ENCODE measurements at places on chromosomes 12 and 14.
A peak's percentile ranks its signal among the peaks of the same experiment; 100 is the strongest.

GRCh38 chr12:123083661-123084571 is 67.0 kb downstream of the PITPNM2 start:
- DNase-seq, result no peak

DNA sequence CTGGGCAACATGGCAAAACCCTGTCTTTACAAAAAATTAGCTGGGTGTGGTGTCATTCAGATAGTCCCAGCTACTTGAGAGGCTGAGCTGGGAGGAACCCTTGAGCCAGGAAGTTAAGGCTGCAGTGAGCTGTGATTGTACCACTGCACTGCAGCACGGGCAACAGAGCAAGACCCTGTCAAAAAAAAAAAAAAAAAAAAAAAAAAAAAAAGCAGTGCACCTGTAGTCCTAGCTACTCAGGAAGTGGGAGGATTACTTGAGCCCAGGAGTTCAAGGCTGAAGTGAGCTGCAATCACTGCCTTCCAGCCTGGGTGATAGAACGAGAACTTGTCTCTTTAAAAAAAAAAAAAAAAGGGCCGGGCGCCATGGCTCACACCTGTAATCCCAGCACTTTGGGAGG is 5.6 kb downstream of the REM2 start:
- no peak for DNase-seq

DNA sequence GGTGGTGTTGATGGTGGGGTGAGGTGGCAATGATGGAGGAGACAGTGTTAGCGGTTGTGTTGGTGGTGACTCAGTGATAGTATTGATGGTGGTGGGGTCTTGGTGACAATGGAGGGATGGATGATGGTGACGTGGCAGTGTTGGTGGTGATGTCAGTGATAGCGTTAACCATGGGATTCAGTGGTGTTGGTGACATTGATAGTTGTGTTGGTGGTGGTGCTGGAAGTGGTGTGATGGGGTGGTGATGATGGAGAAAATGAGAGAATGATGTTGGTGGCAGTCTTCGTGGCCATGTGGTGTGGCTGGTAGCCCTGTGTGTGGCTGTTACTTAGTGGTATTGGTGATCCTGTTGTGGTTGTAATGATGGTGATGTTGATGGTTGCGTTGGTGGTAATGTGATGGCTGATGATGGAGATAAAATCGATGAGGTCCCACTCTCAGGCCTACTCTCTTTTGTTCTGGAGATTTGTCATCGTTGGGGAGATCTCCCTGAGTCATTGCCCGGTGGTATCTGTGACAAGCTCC is 2.6 kb downstream of the DTX1 start:
- no peak for DNase-seq

DNA sequence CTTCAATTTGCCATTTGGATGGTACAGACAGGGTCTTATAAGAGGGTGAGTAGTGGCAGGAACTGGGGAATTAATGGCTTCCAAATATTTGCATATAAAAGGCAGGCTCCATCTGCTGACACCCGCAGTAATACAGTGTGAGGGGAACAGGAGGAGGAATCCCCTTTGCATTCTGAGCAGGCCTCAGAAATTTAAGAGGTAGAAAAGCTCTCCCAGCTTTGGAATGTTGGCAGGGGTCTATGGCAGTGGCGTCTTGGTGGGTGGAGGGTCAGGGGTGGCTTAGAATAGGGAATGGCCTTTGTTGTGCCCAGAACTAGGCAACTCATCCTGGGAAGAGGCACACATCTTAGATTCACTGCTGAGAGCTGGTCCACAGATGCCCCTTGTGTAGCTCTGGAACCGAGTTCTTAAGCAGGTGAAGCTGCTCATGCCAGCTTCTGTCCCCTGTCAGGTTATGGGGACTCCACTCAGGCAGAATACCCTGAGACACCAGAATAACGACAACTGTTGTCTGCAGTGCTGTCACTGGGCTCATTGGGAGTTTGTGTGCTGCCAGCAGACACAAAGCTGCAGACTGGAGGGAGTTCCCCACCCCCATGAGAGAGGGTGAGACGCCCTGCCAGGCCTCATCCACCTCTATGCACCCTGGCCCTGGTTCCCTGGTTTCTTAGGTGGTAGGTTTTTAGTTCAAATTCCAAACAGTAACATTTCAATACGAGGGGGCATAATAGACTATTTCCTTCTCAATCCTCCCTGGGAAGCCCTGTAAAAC is 190.2 kb downstream of the MON2 start:
- no peak for DNase-seq

DNA sequence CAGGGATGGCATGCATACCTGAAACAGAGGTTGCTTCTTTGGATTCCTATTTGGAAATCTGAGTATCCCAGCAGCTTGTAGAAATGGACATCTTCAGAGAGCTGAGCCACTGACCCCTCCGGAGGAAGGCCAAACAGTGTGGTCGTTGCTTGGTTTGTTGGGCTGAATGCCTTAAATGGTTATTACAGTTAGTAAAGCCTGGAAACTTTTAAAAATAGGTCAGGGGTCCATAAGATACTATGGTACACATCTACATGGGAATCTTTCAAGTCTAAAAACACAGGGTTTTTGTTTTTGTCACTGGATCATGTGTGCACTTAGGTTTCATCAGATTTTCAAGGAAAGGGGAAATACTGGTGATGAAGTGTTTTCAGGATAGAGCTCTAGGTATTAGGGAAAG is 7.7 kb downstream of the DYRK2 start:
- no peak for DNase-seq

GRCh38 chr14:61388173-61388975 is 67.0 kb downstream of the PRKCH start:
- DNase-seq, result peak; percentile 41

DNA sequence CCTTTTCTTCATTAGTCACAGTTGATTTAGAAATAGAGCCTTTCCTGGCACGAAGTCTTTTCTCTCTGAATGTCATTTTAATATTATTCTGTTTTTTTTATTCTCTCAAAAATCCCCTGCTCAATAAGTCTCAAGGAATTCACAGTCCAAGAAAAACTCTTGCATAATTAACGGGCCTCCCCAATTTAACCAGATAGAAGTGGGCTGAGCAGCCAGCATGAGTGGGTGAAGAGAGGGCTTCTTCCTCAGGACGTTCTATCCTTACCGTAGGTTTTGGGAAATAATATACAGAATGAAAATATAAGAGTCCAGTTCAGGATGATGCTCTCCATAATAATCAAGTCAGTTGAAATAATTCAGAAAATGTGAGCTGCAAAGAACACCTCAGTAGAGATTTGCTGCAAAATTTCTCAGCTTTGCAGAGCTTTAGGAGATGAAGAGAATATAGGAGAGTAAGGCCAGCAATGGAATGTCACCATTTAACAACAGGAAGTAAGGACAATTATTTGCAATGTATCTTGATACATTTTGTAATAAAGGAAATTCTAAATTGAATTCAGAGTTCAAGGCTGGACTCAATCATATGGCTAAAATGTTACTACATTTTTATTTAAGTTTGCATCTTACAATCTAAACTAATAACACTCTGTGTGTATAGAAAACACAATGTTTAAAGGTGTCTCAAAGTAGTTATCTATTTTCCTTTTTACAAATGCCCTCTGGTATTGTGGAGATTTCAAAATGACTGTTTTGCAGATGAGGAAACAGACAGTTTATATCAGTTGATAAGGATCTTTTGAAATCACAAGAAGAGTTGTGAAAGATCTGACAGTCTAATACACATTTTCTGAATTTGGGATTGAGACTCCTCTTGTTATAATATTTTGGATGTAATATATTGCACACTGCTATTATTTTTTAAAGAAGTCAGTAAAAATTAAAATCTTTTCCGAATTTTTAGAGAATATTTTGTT is 1724.1 kb upstream of the SEL1L start:
- no peak for DNase-seq

DNA sequence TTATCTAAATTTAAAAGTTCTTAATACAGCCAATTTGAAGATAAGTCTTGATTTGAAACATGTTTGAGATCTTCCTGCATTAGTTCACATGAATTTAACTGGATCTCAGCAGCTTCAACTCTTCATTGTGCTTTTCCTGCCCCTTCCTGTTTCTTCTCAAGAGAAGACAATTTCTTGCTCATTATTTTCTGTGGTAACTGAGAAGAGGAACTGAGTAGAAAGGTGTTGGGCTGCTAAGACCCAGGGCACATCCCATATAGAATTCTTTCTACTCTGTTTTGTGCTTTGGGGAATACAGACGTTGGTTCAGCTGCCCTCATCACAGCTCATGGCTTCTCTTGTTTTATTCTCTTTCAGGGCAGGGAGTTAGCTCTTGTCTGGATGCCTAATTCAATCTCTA is 110.2 kb downstream of the SNAPC1 start:
- no peak for DNase-seq

- DNase-seq, result no peak
Measured at GRCh38 chr14:95559203-95559602, 24.4 kb downstream of the GLRX5 start.

DNA sequence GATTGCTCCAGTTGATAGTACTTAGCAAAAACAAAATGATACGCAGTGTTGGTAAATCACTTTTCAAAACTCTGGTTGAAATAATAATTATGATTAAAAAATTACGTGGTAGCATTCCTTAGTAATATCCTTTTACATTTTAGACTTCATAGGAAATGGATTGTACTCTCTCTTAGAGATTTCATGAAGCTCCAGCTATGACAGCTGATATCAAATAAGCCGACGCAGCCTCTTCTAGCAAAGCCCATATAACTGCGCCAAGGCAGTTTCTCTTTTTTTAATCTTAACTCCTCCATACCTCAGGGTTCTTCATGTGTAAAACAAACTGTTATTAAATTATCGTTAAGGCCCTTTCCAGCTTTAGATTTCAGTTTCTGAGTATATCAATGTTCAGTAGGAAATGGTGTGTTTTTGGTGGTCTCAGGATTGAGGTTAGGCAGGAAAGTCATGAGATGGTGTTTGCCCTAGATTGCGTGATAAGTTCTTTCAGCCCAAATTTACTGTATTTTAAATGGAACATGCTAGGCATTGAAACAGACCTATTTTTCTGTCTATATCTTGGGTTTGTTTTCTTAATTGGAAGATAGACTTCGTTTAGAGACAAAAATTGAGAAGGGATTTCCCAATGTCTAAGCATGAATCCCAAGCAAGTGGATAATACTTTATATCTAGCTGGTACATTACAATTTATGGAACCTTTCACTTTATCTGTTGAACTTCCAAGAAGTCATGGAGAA is 902 bp upstream of the CFL2 start:
- DNase-seq, result no peak

- DNase-seq, result no peak
Measured at GRCh38 chr12:113097716-113098440, 37.7 kb downstream of the RASAL1 start.

DNA sequence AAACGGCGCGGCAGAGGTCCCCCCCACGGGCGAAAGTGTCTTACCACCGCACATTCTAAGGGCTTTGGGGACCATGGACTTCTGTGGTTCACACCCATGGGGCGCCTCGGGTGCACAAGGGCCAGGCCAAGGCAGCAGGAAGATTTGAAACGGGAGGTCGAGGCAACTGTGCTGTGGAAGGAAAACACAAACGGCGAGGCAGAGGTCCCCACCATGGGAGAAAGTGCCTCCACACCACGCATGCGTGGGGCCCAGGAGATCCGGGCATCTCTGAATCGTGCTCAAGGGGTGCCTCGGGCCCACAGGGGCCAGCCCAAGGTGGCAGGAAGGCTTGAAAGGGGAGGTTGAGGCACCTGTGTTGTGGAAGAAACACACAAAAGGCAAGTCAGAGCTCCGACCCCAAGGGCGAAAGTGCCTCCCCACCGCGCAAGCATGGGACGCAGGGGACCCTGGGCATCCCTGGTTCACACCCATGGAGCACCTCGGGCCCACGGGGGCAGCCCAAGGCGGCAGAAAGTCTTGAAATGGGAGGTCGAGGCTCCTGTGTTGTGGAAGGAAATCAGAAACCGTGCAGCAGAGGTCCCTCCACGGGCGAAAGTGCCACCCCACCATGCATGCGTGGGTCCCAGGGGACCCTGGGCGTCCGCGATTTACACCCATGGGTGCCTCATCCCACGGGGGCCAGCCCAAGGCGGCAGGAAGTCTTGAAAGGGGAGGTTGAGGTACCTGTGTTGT is 371.0 kb downstream of the ALG10 start:
- no peak for DNase-seq

DNA sequence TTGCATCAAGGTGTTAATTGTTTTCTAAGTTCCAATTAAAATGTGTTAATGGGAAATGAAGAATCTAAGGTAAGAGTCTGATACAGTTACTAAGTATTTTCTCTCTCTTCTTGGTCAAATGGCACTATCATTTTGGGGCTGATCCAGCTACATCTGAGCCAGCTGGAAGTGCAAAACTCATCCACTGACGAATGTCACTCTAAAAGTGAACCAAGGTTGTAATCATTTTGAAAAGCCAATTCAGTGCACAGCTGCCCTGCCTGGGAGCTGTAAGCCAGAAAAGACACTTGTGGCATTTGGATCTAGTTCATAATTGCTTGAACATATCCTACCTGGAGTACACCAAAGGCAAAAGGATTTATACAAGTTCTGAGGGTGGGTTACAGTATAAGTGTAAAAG is 1011.3 kb downstream of the AACS start:
- DNase-seq, result no peak

DNA sequence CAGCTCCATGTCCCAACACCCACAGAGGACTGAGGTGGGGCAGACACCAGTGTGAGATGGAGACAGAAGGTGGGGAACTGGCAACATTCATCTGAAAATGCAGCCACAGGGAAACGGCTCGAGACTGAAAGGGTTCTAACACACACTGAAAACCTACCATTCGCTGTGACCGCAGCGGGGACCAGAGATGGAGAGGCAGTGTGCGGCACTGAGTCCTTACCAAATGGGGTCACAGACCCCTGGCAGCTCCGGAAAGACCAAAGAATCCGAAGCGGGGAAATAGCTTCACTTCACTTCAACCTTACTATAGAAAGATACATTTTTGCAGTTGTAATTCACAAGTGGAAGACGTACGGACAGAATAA is 9.6 kb downstream of the BAG5 start:
- no peak for DNase-seq

DNA sequence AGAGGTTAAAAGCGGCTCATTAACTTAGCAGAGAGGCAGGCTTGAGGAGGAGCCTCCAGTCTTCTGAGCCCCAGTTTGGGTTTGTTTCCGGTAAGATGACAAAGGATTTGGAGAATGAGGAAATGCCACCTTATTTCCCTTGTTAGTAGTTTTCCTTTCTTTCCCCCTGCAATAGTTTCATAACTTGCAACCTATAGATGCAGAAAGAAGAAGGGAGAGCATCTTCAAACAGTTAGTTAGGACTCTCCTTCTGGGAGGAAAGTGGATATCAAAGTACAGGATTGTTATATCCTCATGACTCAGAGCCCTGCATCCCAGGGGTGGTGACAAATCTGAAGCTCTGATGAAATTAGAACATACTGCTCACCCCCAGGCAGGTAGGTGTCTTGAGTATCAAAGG is 180.7 kb upstream of the SLC38A2 start:
- DNase-seq, result no peak

- DNase-seq, result no peak
Measured at GRCh38 chr12:117208206-117208605, 17.9 kb upstream of the FBXO21 start.

All from activated CD4-positive, alpha-beta T cell treated with anti-CD3 and anti-CD28 coated beads, Interleukin-2, amount 10 ng/mL, durations not matched to agents 7 days and 5 days (primary cell).